SK-N-SH (cell line): ENCODE measurements at places on chromosomes 12 and 14. TPM values are rescaled to one million over a fixed set of nuclear protein-coding genes. Genes with fewer than 3 reads are reported as not detected.
A peak's percentile ranks its signal among the peaks of the same experiment; 100 is the strongest.

PDZRN4 gene
- 0.02 TPM in 2 replicates for polyA plus RNA-seq

GRCh38 chr14:53955671-53956426 lies 776 bp downstream of the BMP4 start:
- DNase-seq: no peak

SAMD15 gene
- 1.7 and 3.0 TPM in 2 replicates for polyA plus RNA-seq

GRCh38 chr14:30550335-30550734 lies 8.6 kb upstream of the G2E3 start:
- DNase-seq: no peak

GRCh38 chr12:57055824-57056223 lies 5.9 kb upstream of the MYO1A start:
- no peak for DNase-seq

NEUROD4 gene
- polyA plus RNA-seq: not detected in 2 replicates

GNB3 gene
- 12.9 and 13.8 TPM in 2 replicates for polyA plus RNA-seq

HOXC4 gene
- polyA plus RNA-seq: 1.6 and 3.7 TPM in 2 replicates

DNA sequence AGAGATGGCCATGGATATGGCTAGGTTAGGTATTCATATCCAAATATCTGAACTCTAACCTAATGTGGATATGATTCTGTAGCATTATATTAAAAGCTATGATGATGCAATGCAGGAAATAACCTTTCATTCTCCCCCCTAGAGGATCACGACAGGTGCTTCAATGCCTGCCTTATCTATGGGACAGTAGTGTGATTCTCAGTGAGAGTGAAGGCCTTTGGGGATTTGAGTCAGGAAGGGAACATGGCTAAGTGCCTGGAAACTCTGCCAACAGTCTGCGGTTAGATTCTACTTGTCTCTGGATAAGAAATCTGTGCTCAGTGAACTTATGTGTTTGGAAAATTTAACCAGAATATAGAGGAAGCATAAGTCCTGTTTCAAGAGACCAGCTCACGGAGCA lies 81.8 kb downstream of the SLC38A1 start:
- DNase-seq: no peak

UNC79 gene
- polyA plus RNA-seq: 0.10 and 0.28 TPM in 2 replicates

COX8C gene
- polyA plus RNA-seq: not detected in 2 replicates

CFAP54 gene
- polyA plus RNA-seq: 0.87 and 1.1 TPM in 2 replicates

- DNase-seq: peak; percentile 95
These were observed 8.6 kb downstream of the SETD1B start for GRCh38 chr12:121812320-121812871.

HOXC12 gene
- not detected in 2 replicates for polyA plus RNA-seq

DNA sequence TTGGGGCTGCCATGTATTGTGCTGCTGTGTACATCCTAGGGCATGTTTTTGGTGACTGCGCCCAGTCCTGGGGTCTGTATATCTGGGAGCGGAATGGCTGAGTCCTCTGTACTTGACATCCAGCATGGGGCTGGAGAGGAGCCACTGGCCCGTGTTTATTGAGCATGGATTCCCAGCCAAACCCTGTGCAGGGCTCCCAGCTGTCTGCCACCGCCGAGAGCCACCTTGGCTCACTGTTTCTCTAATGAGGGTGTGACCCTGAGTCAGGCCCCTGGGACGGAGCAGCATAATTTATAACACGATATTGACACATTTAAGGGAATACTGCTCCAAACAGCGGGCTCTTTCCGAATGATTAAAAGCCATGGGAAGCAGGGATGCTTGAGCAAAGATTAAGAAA lies 211.5 kb upstream of the PWP1 start:
- DNase-seq: no peak

DNA sequence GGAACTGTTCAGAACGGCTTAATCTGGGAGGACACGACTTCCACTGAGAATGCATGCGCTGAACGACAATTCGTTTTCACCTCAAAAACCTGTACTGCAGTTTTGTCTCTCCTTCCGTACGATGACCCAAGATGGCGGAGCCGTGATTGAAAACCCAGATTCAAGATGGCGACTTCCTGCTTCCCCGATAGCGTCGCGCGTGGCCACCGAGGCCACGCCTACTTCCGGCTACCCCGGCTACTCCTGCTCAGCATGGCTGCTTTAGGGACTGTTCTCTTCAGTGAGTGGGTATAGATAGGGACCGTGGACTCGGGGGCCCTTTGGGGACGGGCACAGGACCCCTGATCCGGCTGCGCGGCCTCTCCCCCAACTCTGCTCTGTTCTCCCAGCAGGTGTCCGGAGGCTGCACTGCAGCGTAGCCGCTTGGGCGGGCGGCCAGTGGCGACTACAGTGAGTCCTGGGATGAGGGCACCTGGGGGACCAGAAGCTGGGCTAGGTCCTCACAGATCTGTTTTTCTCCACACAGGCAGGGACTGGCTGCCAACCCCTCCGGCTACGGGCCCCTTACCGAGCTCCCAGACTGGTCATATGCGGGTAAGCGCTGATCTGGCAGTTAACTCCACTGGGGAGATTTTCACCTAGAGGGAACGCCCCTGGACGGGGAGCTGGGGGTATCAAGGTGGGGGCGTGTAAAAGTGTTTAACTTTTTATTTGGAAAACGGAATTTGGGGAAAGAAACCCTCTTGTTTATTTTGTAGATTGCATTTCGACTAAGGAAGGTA lies at the start of gene MRPL52:
Gene MRPL52 (plus strand): TSS at position 227 of the 782 bp plus-strand sequence. CDS start 26 bp downstream, at position 253.
- peak; percentile 93 for DNase-seq
